ENCODE measurements at places on chromosomes 6 and 20.

GRCh38 chr6:70813885-70814284, 143.0 kb downstream of the B3GAT2 start:
- DNase-seq, result no peak

GRCh38 chr20:38197217-38197616, 32.1 kb upstream of the TGM2 start:
- DNase-seq, result no peak

DNA sequence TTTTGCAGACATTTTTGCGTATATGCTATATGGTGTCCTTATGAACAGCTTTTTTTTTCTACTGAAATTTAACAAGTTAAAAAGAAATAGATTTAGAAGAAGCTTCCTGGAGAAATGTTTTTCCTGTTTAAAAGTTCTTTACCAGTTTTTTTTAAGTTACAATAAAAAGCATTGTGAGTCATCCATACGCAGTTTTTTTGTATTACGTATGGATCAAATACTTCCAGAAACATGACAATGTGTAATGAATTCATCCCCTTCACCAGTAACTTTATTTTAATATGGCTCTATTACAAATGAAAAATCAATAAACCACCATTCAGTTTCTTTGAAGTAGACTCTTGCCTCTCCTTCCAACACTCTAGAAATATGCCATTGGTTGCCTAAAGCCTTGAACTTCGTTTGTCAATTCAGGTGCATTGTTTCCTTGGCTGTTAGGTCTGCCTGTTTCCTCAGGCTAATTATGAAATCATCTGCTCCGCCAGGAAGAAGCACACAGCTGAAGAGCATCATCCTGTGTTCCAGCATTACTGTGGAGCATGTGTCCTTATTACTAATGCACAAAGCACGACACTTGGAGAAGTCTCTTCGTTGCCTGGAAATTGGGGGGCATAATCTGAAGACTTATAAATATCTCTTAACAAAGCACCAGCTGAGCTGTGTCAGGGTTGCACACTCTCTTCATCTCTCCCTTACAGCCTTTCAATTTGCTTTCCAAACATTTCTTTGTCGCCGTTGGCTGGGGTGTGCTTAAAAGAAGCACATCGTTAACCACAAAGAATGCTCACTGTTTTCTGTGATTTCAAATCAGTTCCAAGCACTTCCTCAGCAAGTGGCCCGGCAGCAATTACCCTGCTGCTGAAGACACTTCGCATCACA, 9.6 kb downstream of the MOXD1 start:
- DNase-seq, result peak; percentile 53

DNA sequence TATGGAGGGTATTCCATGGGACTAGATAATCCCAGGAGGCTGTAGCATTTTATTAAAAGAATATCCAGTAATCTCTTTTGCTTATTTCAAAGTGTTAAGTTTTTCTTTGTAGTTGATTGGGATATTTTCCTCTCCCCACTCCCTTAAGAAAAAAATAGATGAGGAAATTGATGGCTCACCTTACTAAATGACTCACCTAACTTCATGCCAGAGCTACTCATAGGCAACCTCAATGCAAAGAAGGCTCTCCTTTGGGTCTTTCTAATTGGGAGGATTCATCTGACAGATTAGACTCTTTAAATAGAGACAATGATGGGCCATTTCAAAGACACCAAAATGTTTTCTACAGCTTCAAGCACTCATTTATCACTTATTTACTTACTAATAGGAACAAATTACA, 528.5 kb upstream of the BTBD3 start:
- no peak for DNase-seq

DNA sequence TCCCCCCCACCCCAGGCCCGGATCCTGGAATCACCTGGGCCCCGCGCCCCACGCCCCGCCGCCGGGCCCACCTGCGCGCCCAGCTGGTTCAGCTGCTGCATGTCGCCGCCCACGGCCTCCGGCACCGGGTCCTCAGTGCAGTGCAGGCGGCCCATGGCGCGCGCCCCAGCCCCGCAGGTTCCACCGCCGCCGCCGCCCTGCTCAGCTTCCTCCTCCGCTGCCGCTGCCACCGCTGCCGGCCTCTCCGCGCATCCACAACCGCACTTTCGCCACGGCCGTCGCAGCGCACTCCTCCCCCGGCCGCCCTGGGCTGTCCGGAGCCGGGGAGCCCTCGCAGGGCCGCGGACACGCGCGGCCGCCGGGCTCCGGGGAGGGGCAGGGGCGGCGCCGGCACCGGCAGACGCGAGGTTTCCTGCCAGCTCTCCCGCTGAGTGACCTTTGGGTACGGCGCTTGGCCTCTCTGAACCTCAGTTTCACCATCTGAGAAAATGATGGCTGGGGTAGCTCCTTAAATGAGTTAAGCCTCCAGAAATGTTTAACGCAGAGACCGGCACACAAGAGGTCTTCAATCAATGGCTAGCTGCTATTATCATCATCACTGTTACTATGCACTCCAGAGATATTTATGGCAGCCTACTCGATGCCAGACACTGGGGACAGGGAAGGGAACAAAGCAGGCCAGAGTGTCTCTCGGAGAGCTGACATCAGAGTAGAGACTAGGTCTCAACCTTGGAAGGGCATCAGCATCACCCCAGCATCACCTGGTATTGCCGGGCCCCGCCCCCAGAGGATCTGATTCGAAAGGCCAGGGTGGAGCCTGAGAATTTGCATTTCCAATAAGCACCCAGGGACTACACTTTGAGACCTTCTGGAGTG, at the start of gene COMMD7:
Gene COMMD7, minus strand, starts transcription at position 231 of the 876 bp plus-strand sequence. Its CDS starts 76 bp downstream, at position 155.
- no peak for DNase-seq

DNA sequence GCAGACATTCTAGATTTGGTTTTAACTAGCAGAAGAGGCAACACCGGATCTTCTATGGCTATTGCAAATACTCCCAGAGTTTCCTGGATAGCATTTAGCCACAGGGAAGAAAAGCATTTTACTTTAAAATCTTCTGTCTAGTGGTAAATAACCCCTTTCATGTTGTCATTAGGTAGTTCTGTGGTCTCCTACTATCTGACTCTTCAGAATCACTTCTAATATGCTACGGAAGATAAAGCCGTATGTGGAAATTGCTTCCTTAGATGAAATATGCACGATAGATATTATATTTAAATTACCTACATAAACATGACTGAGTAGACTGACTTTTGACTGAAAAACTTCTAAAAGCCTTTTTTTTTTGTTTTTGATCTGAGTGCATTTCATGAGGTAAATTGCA, 759 bp downstream of the CRISP3 start:
- DNase-seq, result no peak

DNA sequence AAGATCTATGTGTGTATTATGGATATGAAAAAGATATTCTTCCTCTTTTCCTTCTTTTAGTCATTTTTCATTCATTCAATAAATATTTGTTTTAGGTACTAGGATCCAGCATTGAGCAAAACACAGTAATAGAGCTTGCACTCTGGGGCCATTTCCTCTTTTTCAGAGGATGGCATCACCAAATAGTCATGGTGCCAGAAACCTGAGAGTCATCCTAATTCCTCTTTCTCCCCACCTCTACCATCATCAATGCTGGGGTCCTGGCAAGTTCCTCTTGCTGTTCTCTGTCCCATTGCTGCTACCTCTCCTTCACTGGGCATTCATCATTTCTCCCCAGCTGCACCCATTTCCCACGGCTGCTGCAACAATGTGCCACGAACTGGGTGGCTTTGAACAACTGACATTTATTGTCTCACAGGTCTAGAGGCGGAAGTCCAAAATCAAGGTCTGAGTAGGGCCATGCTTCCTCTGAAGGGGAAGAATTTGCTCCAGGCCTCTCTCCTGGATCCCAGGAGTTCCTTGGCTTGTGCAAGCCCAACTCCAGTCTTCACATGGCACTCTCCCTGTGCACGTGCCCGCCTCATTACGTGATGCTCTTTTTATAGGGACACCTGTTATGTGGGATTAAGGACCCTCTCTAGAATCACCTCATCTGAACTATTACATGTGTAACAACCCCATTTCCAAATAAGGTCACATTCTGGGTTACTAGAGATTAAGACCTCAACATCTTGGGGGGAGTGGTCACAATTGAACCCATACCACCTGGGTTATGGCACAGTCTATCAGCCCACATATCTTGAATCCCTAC, 9.5 kb upstream of the IGF2R start:
- no peak for DNase-seq

DNA sequence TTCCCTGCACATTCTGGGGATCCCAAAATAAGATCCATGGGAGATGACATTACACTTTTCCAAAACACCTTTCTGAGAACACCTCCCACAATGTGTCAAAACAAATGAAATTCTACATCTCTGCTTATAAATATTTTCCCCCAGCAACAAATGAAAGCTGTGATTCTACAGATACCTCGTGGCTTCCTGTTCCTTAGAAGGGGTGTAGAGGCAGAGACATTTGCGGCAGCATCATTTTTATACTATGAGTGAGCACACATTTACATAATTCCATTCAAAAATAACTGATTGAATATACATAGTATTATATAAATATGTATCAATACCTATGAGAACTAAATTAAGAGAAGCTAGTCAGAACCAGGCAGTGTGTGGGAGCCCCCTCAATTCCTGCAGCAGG, 213.9 kb upstream of the JARID2 start:
- no peak for DNase-seq

DNA sequence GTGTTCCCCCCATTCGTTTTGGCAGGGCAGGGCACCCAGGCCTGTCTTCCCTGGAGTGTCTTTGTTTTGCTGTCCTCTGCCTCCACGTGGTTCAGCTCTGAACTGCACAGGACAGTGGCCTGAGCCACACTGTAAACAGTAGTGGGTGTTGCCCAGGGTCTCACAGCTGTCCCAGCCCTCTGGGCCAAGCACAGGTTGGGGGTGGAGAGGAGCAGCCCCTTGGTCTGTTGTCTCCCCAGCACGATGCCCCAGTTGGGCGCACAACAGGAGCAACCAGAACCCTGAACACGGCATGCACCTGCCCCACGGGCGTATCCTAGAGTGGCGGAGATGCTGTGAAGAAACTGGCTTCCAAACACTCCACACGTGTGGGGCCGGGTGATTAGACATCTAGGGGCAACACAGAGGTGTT, 14.4 kb downstream of the CCDC167 start:
- no peak for DNase-seq

DNA sequence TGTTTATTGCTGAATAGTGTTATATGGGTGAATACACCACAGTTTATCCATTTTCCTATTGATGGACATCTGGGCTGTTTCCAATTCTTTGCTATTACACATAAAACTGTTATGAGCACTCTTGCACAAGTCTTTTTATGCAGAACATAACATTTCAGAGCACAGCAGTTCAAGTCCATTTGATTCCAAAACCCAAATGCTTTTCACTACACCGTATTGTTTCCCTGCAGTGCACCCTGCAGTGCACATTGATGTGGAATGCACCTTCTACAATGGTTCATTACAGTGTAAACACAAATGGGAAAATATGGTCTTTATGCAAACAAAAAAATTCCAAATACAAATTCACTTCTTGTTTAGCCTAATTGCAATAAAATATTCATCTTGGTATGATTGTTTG, 3.6 kb upstream of the SLC2A12 start:
- no peak for DNase-seq

- DNase-seq, result no peak
Observed at GRCh38 chr6:75196081-75196687, 9.7 kb downstream of the COL12A1 start.

- DNase-seq, result no peak
Observed at GRCh38 chr6:129818251-129818650, 42.9 kb downstream of the TMEM244 start.

GRCh38 chr6:30889921-30890645, 5.8 kb downstream of the DDR1 start:
- DNase-seq, result no peak

GRCh38 chr6:107571354-107571753, 81.4 kb downstream of the SOBP start:
- no peak for DNase-seq

- DNase-seq, result no peak
Observed at GRCh38 chr20:32158943-32159660, 48.4 kb downstream of the PLAGL2 start.

DNA sequence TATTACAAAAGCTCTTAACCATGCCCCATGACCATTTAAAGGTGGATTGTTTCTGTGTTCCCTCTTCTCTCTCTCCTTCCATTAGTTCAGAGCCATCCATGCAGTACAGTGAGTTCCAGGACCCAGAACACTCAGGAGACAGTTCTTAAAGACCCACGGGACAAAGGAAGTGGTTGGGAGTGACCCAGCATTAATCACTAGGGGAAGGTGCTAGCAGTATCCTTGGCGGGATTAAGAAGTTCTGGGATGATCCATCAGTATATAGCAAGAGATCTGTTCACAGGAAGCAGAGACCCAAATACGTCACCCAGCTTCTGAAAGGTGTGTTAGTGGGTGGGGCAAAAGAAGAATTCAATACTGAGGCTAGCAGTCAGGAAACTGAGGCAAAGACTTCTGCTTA, 154.1 kb downstream of the PHF3 start:
- DNase-seq, result no peak

GRCh38 chr6:56101141-56101553, 146.2 kb downstream of the COL21A1 start:
- peak; percentile 92 for DNase-seq

DNA sequence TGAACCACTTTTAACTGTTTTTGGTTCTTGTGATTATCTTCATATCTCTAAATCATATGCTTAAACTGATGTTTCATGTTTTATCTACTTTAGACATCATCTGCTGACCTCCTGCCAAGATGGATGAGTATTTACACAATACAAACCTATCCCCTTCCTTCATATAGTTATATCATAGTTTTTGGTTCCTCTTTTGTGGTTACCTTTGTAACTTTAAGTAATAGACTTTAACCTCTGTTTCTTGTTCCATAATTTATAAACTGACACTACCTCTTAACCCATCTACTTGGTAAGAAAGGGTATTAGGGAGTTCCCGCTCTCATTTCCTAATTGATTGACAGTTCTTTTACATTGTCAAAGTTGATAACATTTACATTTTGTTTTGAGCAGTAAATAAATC, 11.9 kb downstream of the PCMT1 start:
- no peak for DNase-seq

DNA sequence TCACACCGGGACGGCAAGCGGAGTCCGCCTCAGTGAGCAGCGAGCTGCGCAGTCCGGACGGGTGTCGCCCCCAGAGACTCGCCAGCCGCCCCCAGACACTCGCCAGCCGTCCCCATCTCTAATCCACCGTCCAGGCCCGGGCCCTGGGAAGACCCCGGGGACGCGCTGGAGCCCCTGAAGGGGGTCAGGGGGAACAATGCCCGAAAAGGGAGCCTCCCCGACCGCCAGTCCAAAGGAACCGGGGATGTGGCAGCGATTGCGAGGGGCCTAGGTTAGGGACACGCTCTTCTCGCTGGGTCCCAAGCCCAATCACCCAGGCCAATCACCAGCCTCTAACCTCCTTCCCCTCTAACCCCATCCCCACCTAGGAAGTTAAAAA, 33.1 kb downstream of the TFAP2A start:
- DNase-seq, result no peak

All from fibroblast of the conjunctiva (primary cell).